ENCODE measurements at places on chromosomes 12 and 14.

GRCh38 chr12:19891936-19892591 is 452.8 kb downstream of the AEBP2 start:
- DNase-seq, result no peak

DNA sequence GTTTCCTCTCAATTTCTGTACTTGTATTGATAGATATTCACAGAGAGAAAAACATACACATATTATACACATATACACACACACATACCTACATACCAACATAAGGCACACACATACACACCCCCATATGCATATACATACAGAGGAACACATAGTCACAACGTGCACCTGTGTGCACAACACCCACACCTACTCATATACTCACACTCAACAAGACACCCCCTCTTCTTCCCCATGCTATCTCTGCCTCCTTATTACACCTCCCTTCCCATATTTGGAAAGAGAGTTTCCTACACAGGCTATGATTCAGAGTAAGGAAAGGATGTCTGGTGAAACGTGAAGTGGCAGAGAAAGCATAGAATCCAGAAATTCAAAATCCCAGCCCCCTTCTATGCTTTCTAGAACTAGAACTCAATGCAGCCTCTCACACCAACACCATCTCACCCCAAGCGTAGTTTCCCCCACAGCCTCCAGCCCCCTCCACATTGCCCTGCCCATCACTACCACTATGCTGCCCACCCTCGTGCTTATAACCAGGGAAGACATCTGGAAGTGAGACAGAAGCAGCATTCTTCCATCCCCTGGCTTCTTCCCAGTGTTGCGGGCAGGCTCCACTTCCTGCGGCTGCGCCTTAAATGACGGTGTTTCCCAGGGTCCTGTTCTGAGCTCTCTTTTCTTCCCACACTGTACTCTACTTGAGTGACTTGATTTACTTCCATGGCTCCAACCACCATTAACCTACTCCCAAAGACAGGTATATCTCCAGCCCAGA is 2.4 kb downstream of the RNASE8 start:
- DNase-seq, result no peak

DNA sequence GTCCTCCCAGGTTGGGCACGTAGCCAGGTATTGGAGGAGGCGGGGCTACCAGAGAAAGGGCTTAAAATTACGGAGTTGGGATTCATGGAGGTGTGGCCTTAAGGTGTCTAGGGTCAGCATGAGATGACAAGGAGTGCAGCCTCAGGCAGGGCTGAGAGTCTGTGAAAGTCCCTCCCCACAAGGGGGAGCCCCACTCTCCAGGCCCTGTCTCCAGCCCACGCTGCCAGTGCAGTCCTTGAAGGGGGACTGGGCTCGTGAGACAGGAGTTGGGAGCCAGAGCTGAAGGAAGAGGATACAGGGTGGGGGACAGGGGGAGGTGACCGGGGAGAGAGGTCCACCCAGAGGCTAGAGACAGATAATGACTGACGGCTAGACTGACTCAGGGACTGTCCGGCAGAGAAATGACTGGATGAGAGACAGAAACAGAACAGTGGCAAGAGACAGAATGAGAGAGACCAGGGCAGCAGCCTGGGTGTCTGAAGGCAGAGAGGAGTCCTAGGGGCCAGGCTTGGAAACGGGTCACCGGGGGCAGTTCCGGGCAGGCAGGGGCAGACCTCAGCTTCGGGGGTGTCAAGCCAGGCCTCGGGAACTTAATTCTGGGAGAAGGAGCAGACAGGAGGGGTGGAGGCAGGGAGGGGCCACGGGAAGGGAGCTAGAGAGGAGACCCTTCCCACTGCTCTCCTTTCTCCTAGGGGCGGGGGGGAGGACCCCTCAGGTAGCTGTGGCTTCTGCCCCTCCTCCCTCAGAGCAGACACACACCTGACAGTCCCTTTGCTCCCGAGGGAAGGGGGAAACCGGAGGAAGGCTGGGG is 970 bp downstream of the CDH24 start:
- peak; percentile 81 for DNase-seq

GRCh38 chr12:66640691-66641460 is 38.0 kb downstream of the GRIP1 start:
- DNase-seq, result no peak

DNA sequence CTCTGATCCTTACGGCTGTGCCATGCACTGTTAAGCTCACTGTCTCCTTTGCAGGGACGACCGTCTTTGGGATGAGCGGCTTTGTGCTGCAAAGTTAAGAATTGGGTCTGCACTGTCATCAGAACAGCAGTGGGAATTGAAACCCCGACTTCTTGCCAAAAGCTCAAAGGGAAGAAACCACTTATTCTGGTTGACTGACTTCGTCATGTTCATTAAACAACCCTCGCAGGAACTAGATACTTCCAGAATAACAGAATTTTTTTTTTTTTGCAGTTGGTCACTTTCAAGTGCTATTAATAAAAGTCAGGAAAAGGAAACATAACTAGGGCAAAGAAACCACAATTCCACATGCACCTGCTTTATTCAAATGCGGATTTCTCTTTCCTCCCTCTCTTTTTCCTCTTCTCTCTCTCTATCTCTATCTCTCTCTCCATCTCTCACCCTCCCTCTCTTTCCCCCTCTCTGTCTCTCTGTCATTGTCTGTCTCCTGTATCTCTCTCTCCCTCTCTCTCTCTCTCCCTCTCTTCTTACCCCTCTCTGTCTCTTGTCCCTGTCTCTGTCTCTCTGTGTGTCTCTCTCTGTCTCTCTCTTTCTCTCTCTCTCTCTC is 12.3 kb upstream of the GLT1D1 start:
- peak; percentile 64 for DNase-seq

- DNase-seq, result no peak
Observed at GRCh38 chr14:95236221-95236620, 78.9 kb upstream of the DICER1 start.

Data from OCI-LY7 (cell line).